CD4-positive, alpha-beta T cell treated with Interleukin-12 subunit alpha and Interleukin-12 subunit beta, for 1 hour (primary cell): ENCODE measurements at places on chromosomes 12 and 14.

DNA sequence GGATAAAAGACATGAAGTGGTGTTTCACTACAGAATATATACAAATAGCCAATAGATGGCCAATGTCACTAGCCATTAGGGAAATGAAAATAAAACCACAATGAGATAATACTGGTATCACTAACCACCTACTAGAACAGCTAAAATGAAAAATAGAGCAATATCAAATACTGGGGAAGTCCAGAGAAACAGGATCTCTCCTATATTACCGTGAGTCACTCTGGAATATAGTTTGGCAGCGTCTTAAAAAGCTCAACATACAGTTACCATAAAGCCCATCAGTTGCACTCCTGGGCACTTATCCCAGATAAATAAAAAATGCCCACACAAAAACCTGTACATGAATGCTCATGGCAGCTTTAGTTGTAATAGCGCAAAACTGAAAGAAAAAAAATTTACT lies 101.7 kb downstream of the TMTC1 start:
- no peak for DNase-seq

GRCh38 chr12:94458877-94459727 lies 565 bp downstream of the CEP83 start:
- peak; percentile 41 for DNase-seq

GRCh38 chr14:73227812-73228781 lies 9.2 kb upstream of the PAPLN start:
- no peak for DNase-seq

GRCh38 chr12:93838193-93838592 lies 161.0 kb downstream of the CRADD start:
- DNase-seq: no peak

DNA sequence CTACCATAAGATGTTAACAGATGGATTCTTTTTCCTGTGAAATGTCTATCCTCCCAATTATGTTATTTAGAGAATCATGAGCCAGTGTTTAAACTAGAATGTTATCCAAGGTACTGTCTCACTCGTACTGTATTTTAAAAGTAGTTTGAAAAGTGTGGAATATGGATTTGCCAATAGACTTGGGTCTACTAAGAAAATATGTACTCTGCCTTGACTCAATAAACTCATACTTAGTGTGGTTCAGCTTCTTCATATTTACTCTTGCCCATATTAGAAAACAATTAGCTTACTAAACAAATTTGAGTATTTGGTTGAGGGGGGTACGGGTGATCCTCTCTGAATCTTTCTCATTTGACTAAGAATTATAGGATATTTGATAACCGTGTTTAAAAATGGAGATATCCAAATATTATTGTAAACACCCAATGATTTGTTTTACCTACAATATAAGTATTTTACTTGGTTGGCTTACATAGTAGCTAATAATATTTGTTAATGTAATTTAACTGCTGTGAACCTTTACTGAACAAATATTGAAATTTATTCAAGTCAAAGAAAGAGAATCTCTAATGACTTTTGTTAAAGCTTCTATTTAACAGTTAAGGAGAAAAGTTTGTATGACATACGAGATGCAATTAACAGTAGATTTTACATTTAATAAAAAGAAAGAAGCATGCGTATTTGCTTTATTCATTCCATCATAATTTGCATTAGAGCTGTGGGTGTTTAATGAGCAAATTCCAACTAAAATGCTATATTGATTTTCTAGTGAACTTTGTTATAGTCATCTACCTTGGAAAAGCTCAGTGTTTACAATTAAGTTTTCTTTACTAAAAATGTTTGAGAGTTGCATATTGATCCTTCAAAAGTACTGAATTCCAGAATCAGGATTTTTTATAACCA lies 81.2 kb downstream of the MIPOL1 start:
- no peak for DNase-seq

DNA sequence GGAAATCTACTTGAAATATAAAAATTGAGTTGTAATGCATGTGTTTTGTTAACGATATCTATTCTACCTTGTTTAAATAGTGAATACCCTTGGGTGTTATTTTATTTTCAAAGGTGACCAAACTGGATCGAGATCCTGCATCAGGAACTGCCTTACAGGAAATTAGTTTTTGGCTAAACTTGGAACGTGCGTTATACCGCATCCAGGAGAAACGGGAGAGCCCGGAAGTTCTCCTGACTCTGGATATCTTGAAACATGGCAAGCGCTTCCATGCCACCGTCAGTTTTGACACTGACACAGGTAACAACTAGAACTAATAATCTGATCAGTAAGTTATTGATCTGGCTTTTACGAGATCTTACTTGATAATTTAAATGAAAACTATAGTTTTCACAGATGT lies 15.9 kb downstream of the DYNC1H1 start:
- no peak for DNase-seq

DNA sequence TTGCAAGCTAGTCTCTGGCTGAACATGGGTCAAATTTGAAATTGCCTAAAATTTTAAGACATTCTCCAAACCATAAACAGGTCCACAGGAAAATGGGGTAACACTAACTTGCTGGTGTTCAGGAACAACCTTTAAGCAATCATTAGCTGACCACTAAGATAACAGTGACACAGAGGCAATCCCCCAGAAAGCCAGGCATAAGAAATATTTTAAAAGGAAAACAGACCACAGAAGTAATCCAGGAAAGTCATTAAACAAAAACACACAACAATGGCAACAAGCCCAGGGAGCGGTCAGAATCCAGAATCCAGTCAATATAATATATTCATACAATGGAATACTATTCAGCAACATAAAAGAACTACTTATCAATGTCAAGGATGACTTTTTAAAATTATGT lies 59.1 kb downstream of the LRP6 start:
- no peak for DNase-seq

GRCh38 chr14:40058901-40059897 lies 627.0 kb upstream of the FBXO33 start:
- DNase-seq: no peak

- no peak for DNase-seq
Observed at GRCh38 chr12:32197421-32197820, 90.8 kb downstream of the BICD1 start.
